Stimulated activated CD8-positive, alpha-beta memory T cell treated with anti-CD3 and anti-CD28 coated beads, Interleukin-12 subunit alpha, Interleukin-12 subunit beta, amount 100 ng/mL, for 4 hours (primary cell): ENCODE measurements at places on chromosomes 12 and 14.

DNA sequence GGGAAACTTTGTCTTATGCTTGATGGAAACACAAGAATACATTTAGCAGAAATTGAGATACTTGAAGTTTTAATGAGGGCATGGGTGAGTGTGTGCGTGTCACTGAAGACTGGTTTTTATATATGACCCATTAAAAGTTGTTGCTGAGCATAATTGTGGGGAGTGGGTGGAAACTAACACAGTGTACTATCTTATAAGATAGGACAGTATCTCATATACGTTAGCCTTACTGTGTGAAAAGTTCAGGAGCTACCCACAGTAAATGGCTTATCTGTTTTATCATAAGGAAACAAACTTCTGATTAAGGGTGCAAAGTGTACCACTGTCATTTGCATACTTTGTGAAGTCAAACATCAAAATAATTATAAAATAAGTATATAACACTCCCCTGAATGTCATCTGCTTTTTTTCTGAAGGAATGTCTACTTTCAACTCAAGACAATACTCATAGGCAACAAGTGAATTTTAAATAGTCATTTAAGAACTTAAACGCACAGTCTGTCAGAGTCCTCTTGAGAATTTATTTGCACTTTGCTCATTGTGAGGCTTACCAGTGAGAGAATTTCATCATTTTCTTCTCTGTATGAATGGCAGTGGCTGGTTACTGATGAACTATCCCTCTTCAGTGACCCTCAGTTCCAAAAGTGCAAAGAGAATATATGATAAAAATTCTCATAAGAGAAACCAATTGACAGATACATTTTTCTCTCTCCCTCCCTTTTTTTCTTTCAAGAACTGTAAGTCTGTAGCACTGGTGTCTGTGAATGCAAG lies 4.2 kb downstream of the PDE3A start:
- no peak for DNase-seq

DNA sequence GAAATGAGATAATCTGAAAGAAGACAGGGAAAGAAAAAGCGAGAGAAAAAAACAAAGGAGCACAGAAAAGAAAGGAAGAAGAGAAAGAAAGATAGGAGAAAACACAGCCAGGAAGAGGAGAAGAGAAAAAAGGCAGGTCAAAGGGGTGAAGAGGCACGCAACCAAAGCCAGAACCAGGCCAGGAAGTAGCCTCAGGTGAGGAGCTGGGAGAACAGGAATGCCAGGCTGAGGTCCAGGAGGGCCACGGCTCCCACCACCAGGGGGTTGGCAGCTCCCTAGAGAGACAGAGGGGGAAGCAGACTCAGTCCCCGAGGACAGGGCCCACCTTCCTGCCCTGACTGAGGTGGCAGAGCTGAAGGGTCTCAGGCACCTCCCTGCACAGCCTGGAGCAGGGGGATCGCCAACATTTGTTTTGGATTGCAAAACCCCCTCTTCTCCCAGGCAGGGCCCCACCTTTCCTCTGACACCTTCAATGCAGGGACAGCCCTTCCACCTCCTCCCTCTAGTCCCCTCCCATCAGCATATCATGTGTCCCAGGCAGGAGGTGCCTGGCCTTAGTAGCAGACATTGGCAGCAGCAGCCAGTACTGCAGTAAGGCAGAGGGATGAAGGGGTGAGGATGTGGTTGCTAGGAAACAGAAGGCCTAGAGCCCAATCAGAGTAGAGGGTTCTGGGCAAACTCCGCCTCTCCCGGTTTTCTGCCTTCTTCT lies 2.0 kb upstream of the AP1G2 start:
- DNase-seq, result no peak

DNA sequence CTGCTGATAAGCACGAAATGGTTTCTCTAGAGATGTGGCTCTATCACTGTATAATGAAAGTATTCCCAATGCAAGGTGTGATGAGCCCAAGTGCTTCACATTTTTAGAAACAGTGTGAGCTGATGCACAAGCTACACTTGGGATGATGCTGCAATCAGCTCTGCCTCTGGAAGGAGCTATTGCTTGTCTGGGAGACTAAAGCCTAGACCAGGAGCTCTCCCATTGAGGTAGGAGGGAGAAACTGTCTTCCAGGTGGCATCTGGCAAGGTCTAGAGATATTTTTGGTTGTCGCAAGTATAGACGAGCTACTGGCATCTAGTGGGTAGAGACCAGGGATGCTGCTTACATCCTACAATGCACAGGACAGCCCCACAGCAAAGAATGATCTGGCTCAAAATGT lies 42.0 kb downstream of the HECTD4 start:
- no peak for DNase-seq

DNA sequence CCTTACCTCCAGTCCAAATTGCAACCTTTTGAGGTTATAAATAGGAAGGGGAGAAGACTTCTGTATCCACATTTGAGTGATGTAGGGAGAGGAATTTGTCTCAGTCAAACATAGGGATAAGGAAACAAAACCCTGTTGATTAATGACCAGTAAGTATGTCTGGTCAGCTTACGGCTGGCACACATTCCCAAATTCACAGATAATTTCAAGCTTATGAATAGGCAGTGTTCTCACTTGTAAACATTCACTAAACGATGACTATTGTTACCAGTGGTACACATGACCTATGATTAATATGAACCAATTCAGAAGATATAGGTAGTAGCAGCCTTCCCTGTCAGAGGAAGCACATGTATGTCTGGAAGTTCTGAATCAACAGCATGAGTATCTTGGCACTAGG lies 33.0 kb upstream of the SLC5A8 start:
- DNase-seq, result no peak

DNA sequence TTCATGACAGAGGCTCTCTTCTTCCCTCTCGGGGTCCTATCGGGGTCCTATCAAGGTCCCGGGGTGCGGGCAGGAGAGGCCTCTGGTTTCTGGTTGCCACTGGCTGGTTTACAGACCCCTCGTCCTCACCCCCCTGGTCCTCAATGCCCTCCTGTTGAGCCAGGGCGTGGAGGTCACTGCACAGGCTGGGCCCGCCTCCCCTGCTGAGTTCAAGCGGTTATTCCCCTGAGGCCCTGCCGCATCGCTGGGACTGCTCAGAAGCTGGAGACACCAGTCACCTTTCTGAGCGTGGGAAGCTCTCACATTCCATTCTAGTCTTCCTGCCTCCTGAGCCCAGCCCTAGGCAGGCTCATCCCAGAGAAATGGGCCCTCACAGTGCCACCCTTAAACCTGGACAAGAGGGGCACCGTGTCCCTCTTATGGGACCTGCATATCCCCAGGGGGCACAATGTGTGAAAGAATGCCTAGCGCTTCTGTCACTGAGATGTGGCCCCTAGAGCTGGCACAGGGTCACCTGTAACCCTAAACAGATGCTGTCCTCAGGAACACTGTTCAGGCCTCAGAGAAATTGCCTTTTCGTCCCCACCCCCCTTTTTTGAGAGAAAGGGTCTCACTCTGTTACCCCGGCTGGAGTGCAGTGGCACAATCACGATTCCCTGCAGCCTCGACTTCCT lies 177.7 kb upstream of the RGS6 start:
- no peak for DNase-seq

- no peak for DNase-seq
Measured at GRCh38 chr14:51546099-51546498, 105.6 kb upstream of the FRMD6 start.
